ENCODE measurements at places on chromosomes 3 and 15.
A peak's percentile ranks its signal among the peaks of the same experiment; 100 is the strongest.

- peak; percentile 67 for DNase-seq
Measured at GRCh38 chr3:126982471-126983175, at the start of gene PLXNA1. TSS of gene PLXNA1 (plus strand) at chr3:126983115. CDS start at chr3:126988594, 5,479 bp downstream.

GRCh38 chr3:40247714-40248454 lies 61.6 kb upstream of the EIF1B start:
- no peak for DNase-seq

- DNase-seq = no peak
Measured at GRCh38 chr3:64130436-64130835, 94.8 kb downstream of the PRICKLE2 start.

GRCh38 chr15:100879464-100880138 lies at the start of gene ALDH1A3:
TSS of gene ALDH1A3 (plus strand) at chr15:100879831. CDS start at chr15:100879908, 77 bp downstream.
- DNase-seq = no peak

- DNase-seq = no peak
Measured at GRCh38 chr3:3553236-3553635, 246.0 kb upstream of the LRRN1 start.

DNA sequence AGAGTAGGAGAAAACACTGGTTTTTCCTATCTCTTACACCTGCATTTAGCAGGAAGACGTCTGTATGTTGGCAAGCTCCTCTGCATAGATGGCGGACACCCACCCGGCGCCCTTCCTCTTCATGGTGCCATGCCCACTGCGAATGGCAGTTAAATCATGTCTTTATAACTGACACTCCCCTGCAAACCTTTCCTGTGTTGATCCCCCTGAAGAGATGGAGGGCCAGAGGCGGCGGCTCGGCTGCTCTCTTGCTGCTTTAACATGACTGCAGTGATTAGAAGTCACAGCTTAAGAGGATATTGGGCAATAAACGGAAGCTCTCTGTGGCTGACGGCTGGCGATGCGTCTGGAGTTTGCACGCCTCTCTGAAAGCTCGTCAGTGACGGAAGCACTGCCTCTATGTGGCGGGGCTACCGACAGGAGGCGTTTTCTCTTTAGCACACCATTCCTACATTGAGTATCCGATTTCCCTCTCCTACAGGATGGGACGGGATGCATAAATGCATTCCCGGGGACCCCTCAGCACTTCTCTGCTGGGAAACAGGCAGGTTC lies 25.5 kb upstream of the SNRPA1 start:
- DNase-seq = no peak

DNA sequence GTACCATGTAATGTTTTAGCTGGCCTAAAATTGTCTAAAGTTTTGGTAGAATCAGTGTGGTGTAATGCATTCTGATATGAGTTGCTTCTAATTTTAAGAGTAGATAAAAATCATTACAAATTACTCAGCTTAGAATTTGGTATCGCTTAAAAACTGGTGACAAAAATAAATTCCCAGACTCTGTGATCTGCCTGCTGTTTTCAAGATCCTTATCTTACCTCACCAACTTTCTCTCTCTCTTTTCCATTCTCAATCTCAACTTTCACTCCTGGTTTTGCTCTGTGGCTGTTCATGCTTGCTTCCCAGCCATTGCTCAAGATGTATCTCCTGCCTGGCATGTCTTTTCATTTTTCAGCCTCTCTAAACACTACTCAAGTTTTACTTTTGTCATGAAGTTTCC lies 45.7 kb downstream of the TCF12 start:
- no peak for DNase-seq

- no peak for DNase-seq
Measured at GRCh38 chr3:7764115-7764514, 737.5 kb upstream of the LMCD1 start.

DNA sequence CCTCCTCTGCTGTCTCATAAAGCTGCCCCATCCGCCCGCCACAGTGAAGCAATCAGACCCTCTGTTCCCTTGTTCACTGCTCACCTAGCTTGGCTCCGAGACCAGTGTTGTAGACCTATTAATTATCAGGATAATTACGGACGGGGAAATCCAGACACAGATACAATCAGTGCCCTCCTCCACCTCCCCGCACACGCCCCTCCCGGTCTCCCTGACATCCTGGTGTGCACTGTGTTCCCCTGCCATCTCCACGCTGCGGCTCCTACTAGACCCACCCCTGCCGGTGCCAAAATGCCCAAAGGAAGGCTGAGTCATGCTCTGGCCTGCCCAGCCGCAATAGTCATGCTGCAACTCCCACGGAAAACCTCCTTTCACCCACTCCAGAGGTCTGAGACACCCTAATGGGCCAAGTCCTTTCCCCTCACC lies 277.3 kb upstream of the TLE3 start:
- DNase-seq = no peak

DNA sequence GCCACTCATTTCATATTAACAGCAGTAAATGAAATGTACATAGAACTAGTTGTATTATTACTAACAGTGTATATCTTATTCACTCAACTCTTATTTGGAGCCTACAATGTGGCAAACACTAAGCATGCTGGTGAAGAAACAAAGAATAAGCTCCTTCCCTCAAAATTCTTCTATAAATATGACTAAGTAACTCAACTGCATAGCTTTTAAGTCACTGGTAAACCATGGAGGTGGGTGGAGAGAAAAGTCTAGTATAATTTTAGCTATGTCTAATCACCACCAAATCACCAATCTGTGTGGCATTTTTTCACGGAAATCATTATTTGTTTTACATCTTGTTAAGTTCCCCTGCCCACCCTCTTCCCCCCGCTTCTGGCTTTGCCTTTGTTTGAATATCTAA lies 17.5 kb downstream of the COPS2 start:
- DNase-seq = no peak

- DNase-seq = no peak
Measured at GRCh38 chr3:195255571-195256501, 15.1 kb downstream of the XXYLT1 start.

GRCh38 chr15:31069360-31070000 lies 32.0 kb downstream of the TRPM1 start:
- DNase-seq = no peak

- peak; percentile 12 for DNase-seq
Measured at GRCh38 chr15:58957101-58957973, 23.9 kb upstream of the SLTM start.

DNA sequence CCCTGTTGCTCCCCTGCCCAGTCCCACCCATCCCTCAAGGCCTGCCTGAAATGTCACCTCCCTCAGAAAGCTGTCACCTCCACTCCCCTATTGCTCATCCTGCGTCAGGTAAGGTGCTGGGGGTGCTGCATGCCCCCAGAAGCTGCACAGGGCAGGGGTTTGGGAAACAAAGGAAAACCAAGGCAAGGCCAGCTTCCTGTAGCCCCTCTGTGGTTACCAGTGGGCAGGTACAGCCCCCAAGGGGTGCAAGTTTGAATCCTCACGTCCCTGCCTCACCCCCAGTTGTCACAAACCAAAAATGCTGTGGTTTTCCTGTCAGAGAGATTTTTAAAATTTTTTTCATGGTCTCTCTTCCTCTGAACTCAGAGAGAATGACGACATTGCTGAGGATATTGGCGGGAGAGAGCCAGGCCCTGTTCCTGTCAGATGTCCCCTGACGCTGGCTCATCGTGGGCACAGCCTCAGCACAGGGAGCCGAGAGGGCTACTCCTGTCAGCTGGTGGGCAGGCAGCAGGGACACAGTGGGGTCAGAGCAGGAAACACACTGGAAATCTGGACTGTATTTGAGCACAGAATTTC lies 27.0 kb downstream of the PSTPIP1 start:
- no peak for DNase-seq
